ENCODE measurements at places on chromosomes 6 and 20. TPM values are rescaled to one million over a fixed set of nuclear protein-coding genes. Genes with fewer than 3 reads are reported as not detected.

ZNF311 gene
- total RNA-seq: 1.6 TPM

LMBRD1 gene
- total RNA-seq: 22.5 TPM

VGLL2 gene
- total RNA-seq: not detected

HMGCLL1 gene
- not detected for total RNA-seq

CYB5R4 gene
- 2.7 TPM for total RNA-seq

SLC17A1 gene
- total RNA-seq: not detected

PSORS1C1 gene
- total RNA-seq: 2.8 TPM

POM121L2 gene
- not detected for total RNA-seq

DYNLT1 gene
- 157 TPM for total RNA-seq

MUC22 gene
- total RNA-seq: not detected

MMUT gene
- 16.2 TPM for total RNA-seq

EFCAB8 gene
- under 0.01 TPM for total RNA-seq

MYH7B gene
- 0.26 TPM for total RNA-seq

HLA-DQB1 gene
- not detected for total RNA-seq

OXT gene
- not detected for total RNA-seq

GLP1R gene
- total RNA-seq: not detected

BNIP5 gene
- under 0.01 TPM for total RNA-seq

B3GALT4 gene
- 13.6 TPM for total RNA-seq

COL20A1 gene
- total RNA-seq: not detected

MRPS26 gene
- total RNA-seq: 46.0 TPM

DEFB119 gene
- not detected for total RNA-seq

Data from bronchial smooth muscle cell (primary cell).